T-helper 2 cell (primary cell): ENCODE measurements at places on chromosomes 7 and 10.

DNA sequence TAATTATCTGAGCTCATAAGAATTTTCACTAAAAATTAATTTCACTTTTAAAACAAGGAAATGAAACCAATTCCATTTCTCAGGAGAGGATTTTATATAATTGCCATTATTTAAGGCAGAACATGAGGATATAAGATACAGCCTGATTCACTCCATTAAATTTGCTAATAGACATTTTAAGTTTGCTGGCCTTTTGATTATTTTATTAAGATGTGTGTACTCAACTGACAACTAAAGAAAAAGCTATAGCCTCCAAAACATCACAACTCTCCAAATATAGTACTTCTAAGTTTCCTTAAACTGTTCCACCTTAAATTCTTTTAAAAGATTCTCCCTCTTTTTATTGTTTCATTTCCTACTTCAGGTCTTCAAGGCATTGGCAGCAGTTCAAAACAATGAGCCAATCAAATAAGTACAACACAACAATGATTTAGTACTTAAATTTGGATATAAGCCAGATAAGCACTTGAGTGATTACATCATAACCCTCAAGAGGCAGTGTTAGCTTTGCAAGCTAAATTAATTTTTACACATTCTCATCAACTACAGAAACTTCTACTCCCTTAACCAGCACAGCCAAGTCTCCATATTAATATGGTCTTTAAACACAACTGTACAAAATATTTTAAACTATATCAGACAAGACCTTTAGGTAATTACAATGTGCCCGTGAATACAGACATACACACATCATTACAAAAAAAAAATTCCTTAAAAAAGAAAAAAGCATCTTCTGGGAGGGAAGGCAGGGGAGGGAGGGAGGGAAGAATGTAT lies 121.8 kb downstream of the KMT2C start:
- DNase-seq, result no peak

GRCh38 chr10:104614245-104614831 lies 26.8 kb upstream of the SORCS3 start:
- DNase-seq, result no peak

DNA sequence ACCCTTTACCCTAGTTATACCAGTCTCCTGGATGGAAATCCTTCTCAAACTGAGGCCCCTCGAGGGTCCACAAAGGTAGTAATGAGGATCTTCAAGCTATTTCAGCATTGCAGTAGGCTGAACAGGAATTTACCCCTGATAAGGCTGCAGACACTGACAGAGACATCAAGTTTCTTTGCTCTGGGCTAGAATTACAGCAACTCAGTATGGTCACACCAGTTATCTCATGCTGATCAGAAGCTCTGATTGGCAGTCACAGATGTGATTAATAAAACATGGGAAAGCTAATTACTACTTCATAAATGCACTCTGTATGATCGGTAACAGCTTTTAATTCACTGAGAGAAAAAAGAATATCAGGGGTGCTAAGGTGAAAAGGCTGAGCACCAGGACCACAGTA lies 30.6 kb downstream of the FAM204A start:
- no peak for DNase-seq

- DNase-seq, result no peak
Measured at GRCh38 chr10:659688-660141, 29.8 kb downstream of the DIP2C start.

DNA sequence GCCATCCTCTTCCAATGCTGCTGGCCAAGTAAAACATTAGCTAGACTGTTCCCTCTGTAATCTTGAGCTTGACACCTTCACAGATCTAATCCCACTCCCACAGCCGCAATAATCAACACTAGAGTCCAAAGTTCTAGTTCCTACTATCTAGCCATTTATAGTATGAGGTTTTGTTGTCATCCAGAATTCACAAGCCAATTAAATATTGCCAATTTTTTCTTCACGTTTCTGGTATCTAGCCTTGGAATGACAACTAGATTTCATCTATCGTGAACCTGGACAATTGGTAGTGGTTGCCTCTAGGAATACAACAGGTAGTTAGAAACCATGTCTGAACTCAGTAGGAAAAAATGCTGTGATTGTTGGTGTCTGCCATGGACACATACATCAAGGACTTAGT lies 10.4 kb downstream of the WASL start:
- DNase-seq, result no peak

- no peak for DNase-seq
Measured at GRCh38 chr10:99418910-99419624, 11.4 kb downstream of the GOT1 start.

DNA sequence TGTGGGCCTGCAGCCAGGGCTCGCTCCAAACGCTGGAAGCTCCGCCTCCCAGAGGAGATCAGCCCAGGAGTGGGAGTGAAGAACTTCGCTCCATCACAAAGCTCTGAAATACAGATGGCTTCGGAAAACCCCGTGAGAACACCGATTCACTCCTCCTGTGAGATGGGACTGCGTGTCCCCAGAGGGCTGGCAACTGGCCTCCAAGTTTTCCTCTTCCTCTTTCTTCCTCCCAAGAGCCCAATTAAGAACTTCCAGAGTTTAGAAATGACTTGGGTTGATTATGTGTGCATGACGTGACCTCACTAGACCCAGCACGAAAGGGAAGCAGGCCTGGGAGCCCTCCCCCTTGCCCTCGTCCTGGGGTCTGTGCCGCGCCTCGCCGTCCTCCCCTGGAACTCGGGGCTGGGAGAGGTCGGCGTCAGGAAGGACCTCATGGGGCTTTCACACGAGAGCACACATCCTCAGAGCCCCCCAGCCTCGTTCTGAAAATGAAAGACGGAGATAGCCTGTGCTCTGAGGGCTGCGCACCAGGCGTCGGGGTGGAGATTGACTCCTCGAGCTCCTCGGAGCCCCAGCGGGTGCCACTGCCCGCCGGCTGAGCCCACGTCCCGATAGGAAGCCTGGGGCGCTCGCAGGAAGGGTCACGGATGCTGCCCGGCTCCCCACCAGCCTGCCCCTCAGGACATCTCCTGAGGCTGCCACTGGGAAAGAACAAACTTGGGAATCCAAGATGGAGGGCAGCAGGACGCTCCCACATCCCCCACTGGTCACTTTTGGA lies 37.8 kb downstream of the PTPRN2 start:
- no peak for DNase-seq

GRCh38 chr7:151129960-151130591 lies 37.4 kb downstream of the GBX1 start:
- DNase-seq, result no peak

- DNase-seq, result no peak
Measured at GRCh38 chr7:139901901-139902300, 72.8 kb downstream of the TBXAS1 start.

DNA sequence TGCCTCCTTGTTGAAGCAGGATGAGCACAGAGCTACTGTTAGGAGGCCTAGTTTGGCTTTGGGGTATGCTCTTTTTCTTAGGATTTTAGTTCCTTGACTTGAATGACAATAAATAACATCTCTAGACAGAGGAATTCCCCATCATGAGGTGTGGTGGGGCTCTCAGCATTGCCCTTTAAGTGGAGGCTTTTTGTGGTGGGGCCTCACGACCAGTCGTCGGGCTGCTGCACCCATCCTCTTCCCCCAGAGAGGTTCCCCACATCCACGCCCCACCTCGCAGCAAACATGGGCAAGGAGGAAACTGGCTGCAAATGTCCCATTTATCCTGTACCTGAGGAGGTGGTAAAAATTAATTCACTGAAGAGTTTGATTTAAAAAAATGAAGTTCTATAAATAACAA lies 36.1 kb upstream of the TARP start:
- peak; percentile 50 for DNase-seq
